Left kidney (tissue), 8 donors: ENCODE measurements at places on chromosomes 1 and 21.
A peak's percentile ranks its signal among the peaks of the same experiment; 100 is the strongest.

DNA sequence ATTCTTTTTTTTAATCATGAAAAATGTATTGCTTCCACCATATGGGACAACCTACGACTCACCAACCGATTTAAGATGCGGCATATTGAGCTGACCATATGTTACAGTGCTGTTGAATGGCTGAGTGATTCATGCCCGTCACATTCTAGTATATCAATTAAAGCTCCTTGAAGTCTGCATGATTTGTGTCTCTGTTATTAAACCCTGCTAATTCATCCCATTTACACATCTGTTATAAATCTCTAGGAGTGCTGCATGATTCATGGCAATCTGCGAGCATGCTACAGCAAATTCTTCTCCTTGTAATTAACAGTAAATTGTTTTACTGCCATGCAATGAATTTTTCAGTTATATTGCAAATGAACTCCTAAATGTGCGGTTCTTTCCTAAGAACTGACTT lies 239.8 kb downstream of the USH2A start:
- no peak for DNase-seq

DNA sequence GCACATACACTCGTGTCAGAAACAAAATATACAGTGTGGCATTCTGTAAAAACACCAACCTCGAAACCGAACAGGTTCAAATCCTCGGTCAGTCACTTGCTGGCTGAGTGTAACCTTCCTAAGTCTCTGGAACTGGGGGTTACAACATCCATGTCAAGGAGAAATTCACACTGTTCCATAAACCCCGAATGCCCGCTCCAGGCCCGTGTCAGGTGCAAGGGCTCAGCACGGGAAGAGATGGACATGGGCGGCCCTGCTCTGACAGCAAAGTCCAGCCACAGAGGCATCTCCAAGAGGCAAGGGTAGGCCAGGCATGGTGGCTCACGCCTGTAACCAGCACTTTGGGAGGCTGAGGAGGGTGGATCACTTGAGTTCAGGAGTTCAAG lies 79.5 kb downstream of the SLC66A1 start:
- DNase-seq, result no peak

- no peak for DNase-seq
Observed at GRCh38 chr1:167122568-167122967, 28.7 kb downstream of the STYXL2 start.

- DNase-seq, result no peak
Observed at GRCh38 chr1:183303901-183304300, 114.3 kb downstream of the NMNAT2 start.

DNA sequence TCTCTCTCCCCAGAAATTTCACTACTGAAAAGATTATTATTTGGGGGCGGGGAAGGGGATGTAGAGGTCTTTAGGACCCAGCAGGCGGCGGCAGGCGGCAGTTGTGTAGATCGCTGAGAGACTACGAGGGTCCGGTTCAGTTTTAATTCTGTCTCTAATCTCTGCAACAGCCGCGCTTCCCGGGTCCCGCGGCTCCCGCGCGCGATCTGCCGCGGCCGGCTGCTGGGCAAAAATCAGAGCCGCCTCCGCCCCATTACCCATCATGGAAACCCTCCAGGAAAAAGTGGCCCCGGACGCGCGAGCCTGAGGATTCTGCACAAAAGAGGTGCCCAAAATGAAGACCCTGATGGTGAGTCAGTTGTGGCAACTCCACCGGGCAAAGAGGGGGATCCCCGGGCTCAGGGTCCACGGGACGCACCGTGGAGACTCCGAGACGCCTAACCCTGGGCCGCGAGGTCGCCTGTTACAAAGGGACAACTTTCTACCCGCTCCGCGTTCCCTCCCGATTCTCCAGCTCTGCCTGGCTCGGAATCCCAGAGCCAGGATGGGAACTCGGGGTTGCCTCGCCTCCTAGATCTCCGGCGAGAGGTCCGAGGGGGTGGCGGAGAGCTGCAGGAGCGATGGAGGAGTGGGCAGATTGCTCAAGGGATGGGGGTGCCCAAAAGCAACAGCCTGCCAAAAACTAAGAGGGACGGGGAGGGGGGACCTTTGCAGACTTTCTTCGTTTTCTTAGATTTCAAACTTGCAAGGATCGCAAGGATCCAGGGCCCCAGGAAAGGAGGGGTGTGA lies at the start of gene ST6GALNAC5:
TSS of gene ST6GALNAC5 (plus strand) at position 139 of the 789 bp plus-strand sequence.
- peak; percentile 54 for DNase-seq

GRCh38 chr1:205626216-205626615 lies 5.6 kb downstream of the ELK4 start:
- no peak for DNase-seq

- DNase-seq, result peak; percentile 45
Observed at GRCh38 chr1:53878492-53879105, 11.0 kb downstream of the YIPF1 start.

- DNase-seq, result no peak
Observed at GRCh38 chr1:176863613-176864012, 300.9 kb downstream of the ASTN1 start.

GRCh38 chr1:19070197-19070651 lies 113.7 kb upstream of the IFFO2 start:
- DNase-seq, result no peak

DNA sequence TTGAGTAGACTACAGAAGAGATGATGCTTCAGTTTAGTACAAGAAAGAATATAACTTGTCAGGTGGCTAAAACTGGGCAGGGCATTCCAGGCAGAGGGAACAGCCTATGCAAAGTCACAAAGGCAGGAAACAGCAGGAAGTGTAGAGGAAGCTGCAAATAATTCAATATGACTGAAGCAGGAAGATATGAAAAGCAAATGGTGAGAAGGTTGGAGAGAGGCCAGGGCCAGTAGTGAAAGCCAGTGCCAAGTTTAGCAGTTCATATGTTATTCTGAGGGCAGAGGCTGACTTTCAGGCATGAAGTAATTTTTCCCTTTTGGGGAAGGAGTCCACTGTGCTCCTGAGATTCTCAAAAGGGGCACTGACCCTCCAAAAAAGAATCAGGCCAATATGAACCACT lies 8.0 kb upstream of the YBX1 start:
- no peak for DNase-seq

- DNase-seq, result no peak
Observed at GRCh38 chr1:7233237-7233540, 447.9 kb downstream of the CAMTA1 start.

DNA sequence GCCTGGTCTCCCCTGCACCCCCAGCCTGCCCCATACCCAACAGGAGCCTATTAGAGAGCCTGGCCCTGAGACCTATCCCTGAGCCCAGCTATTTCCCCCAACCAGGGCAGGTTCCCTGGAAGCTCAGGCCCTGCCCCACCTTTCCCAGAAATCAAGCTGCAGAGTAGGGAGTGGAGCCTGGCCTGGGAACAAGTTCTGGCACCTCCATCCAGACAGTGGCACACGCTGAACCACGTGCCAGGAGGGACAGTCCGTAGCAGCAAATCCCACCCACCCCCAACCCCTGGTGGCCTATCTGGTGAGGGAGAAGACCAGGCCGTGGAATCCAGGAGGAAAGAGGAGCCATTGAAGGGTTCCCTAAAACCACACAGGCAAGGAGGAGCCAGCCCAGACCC lies 22.6 kb downstream of the TNNT2 start:
- DNase-seq, result no peak
